ENCODE measurements at places on chromosomes 12 and 14.

GRCh38 chr12:102462795-102463465 lies 17.4 kb downstream of the IGF1 start:
- DNase-seq: no peak

DNA sequence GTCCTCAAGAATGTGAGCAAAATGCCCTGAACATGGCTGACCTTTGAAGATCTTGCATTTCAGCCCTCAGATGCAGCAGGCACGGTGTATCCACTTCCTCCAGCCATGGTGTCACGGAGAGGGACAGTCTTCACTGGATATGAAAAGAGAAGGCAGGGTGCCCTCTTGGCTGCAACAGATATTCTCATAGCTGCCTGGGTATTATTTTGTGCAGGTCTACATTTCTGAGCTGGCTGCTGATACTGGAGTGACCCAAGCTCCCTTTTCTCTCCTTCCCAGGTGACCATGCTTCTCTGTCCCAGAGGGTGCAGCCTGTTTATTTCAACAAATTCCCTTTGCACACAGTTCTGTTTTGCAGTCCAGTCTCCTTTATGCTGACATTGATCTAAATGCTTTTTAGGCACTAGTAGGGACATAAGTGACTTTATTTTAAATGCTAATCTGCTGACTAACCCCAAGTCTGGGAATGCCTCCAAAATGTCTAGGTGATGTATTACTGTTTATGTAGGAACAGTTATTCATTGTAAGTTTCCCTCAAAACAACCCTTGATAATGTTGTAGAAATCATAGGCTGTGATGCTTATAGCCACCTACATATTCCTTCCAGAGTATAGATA lies 17.4 kb upstream of the PYGL start:
- DNase-seq: no peak

DNA sequence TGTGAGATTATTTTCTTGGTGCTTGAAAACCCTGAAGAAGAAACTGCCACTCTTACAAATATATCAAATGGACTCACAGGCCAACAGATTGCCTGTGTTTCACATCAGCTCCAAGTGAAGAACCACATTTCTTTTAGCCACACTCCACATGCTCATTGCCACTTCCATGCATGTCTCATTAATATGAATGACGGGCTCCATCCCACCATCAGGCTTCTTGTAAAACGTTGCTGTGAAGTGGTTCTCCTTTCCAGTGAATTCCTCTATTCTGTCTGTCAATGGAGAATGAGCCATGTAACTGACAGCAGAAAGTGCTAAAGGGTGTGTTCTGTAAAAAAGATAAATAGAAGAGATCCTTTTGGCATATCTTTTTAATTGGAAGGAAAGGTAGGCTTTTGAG lies 188.2 kb upstream of the RMST start:
- no peak for DNase-seq

DNA sequence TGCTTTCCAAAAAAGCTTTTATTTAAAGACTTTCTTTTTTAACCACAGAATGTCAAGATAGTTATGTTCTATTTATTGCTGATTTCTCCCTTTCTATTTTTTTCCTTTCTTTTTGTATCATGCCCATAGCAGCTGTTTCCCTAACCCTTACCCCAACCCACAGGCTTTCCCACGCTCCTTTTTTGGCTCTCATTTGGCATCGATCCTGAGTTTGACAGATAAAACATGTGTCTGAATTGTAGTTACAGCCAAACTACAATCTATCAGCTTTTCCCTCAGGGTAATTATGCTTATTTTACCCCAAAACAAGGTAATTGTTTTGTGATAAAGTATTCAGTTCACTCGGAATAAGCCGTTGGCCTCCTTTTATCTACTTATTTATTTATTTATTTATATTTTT lies 46.7 kb downstream of the PDE3A start:
- DNase-seq: no peak

DNA sequence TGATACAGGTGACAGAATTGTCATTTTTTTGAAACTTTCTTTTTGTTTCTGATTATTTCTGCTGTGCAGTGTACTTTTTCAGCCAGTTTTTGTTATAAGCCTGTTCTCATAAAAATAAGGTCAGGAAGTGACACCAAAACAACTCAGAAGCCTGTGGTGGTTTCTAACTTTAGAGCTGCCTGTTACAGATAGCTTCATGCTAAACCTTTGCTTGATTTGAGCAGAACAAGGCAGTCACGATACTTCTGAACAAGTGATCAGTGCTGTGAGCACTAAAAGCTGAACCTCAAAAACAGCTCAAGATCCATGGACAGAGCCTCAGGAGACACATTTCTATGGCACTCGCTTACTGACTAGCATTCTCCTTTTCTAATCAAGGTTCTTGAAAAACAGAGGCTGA lies 82.0 kb downstream of the PRKCH start:
- peak; percentile 55 for DNase-seq

DNA sequence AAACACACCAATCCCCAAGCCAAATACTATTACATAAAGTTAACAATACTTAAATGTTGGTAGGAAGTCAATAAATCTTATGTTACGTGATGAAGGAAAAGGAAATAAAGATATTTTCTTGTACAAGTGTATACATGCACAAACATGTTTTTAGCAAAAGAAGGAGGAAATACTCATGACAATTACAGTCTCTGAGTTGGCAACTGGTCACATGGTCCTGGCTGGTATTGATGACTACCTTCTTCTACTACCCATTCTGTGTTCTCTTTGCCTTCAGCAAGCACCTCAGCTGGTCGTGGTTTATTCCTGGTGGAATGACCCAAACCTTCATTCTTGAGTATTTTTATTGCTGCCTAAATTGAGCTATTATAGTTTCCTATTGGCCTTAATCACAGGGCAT lies 84.8 kb downstream of the PLBD1 start:
- no peak for DNase-seq

DNA sequence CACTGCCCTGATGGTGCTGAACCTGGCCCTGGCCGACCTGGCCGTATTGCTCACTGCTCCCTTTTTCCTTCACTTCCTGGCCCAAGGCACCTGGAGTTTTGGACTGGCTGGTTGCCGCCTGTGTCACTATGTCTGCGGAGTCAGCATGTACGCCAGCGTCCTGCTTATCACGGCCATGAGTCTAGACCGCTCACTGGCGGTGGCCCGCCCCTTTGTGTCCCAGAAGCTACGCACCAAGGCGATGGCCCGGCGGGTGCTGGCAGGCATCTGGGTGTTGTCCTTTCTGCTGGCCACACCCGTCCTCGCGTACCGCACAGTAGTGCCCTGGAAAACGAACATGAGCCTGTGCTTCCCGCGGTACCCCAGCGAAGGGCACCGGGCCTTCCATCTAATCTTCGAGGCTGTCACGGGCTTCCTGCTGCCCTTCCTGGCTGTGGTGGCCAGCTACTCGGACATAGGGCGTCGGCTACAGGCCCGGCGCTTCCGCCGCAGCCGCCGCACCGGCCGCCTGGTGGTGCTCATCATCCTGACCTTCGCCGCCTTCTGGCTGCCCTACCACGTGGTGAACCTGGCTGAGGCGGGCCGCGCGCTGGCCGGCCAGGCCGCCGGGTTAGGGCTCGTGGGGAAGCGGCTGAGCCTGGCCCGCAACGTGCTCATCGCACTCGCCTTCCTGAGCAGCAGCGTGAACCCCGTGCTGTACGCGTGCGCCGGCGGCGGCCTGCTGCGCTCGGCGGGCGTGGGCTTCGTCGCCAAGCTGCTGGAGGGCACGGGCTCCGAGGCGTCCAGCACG lies 4.7 kb downstream of the LTB4R start:
- no peak for DNase-seq

- DNase-seq: no peak
These were observed 16.2 kb downstream of the MAPKAPK5 start for GRCh38 chr12:111858186-111858585.

- DNase-seq: no peak
These were observed 16.4 kb upstream of the DLGAP5 start for GRCh38 chr14:55207832-55208231.

GRCh38 chr14:102508410-102508773 lies 1.2 kb downstream of the ANKRD9 start:
- DNase-seq: no peak

- no peak for DNase-seq
These were observed 2.8 kb downstream of the FGD4 start for GRCh38 chr12:32402170-32402569.

DNA sequence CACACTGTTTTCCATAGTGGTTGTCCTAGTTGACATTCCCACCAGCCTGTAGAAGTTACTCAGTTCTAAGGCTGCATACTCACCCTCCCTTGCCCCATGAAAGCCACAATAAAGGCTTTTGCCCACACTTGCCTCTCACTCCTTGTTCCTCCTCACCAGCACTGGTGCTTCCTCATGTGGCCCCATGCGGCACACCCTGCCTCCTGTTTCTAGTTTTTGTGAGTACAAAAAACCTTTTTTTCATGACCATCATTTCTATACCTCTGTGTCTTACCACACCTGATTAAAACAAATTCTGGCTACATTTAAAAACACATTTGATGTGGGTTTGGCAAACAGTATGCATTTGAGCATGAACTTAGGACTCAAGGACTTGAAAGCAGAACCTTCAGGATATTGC lies 40.7 kb upstream of the RIN3 start:
- peak; percentile 32 for DNase-seq

GRCh38 chr12:65586796-65587195 lies 237.5 kb upstream of the HMGA2 start:
- DNase-seq: no peak

- DNase-seq: no peak
These were observed 75.2 kb downstream of the PLEKHG3 start for GRCh38 chr14:64779472-64779871.

- no peak for DNase-seq
These were observed 434.0 kb upstream of the RGS6 start for GRCh38 chr14:71498212-71498611.

GRCh38 chr12:4607056-4607455 lies 41.8 kb downstream of the AKAP3 start:
- DNase-seq: no peak

DNA sequence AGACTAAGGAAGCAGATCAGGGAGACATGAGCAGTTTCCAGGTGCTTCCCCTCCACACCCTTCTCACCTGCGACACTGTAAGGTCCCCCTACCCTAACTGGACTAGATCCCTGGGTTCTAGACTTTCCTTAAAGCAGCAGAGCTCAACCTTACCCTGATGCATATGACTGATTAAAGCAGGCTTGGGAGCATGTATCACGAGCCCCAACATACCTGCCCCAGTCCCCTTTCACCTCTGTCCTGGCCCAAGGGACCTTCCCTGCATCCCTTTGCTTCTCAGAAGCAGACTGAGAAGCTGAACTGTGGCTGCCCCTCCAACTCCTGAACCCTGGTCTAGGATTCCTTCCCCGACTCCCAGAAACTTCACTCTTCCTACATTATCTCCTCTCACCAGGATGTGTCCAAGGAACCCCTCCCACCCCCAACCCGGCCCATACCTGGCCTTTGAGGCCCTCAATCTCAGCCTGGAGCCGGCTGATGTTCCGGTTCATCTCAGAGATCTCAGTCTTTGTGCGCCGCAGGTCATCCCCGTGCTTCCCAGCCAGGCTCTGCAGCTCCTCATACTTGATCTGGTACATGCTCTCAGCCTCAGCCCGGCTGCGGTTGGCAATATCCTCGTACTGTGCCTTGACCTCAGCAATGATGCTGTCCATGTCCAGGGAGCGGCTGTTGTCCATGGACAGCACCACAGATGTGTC lies 5.4 kb downstream of the KRT8 start:
- DNase-seq: no peak

- DNase-seq: no peak
These were observed 164.3 kb downstream of the GXYLT1 start for GRCh38 chr12:41980390-41980789.

GRCh38 chr14:30872602-30873001 lies 1.8 kb upstream of the COCH start:
- DNase-seq: no peak

DNA sequence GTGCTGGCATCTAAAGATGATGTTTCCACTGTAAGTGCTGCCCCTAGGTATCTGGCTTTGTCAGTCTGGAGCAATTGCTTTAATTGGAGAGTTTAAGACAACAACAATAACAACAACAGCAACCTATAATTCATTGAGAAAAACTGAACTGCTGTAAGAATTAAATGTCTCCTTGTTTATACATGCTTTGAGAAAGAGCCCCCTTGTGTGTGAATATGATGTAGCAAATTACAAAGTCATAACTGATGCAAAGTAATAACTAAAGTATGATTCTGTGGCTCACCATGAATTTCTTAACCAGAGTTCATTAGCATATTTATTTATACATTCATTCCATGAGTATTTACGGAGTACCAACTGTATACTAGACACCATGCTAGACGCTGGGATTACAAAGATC lies 59.2 kb upstream of the PRIMA1 start:
- no peak for DNase-seq

DNA sequence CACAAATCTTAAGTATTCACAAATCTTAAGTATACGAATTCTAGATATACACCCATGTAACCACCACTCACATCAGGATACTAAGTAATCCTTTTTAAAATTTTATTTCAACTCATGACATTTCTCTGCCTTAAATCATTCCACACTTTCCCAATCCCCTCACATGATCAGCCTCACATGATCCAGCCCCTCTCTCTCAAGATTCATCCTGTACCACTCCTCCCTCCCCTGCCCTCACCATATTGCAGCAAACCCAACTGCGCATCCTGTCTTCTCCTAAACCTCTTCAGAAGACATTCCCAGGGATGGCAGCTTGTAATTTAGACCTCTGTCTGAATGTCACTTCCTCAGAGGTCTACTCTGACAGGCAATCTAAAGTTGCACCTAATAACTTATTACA lies 1.7 kb upstream of the EIF4B start:
- no peak for DNase-seq

GRCh38 chr14:44895716-44896115 lies 66.0 kb downstream of the KLHL28 start:
- DNase-seq: no peak

GRCh38 chr14:94048691-94049624 lies 22.8 kb downstream of the OTUB2 start:
- DNase-seq: peak; percentile 15

DNA sequence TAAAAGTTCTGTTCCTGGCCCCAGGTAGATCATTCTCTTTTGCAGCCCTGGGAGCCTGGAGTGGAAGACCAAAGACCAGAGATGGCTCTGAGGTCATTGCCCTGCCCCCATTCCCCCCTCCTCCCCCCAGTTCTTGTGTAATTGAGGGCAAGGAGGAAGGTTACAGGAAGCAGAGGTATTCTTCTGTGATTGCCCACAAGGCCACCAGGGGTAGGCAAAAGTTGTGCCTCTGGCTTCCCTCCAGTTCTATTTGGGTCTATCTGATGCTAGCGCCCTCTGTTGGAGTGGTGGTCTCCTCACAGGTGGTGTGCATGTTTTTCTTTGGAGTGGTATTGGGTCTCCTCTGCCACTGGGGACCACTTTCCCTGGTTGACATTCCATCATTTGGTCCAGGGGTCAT lies 41.2 kb upstream of the CRY1 start:
- DNase-seq: peak; percentile 50

DNA sequence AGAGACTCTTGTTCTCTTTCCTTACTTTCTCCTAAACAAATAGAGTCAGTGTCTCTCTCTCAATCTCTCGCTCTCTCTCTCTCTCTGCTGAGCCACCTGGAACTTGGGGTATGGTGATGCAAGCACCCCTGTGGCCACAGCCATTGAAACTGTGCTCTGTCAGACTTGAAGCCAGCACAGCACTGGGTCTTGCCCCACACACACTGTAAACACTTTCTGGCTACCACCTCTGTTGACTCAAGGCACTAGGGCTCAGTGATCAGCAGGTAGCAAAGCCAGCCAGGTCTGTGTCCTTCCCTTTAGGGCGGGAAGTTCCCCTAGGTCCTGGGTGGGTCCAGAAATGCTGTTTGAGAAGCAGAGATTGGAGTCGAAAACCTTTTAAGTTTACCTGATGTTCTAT lies 125.9 kb upstream of the GARIN6 start:
- no peak for DNase-seq

All from activated CD8-positive, alpha-beta memory T cell treated with anti-CD3 and anti-CD28 coated beads, Interleukin-2, amount 10 ng/mL, durations not matched to agents 7 days and 5 days (primary cell).